ENCODE measurements at places on chromosomes 12 and 14. TPM values are rescaled to one million over a fixed set of nuclear protein-coding genes. Genes with fewer than 3 reads are reported as not detected.

Gene IFNG-AS1
- not detected for total RNA-seq

GRCh38 chr14:71209888-71210287 is 302.6 kb downstream of the PCNX1 start:
- peaks cover 13% of the 10 kb centered on the region for H3K4me1 ChIP-seq
- no peak overlapping the region for H3K27ac ChIP-seq
- peaks cover 5% of the 10 kb centered on the region for H3K36me3 ChIP-seq
- DNase-seq: no peak
- H3K27me3 ChIP-seq: peaks cover 3% of the 10 kb centered on the region
- H3K4me3 ChIP-seq: no peak overlapping the region

GRCh38 chr12:130576371-130576816 is 139.7 kb downstream of the RIMBP2 start:
- no peak for DNase-seq
- H3K27ac ChIP-seq: no peak overlapping the region
- H3K36me3 ChIP-seq: peaks cover 8% of the 10 kb centered on the region
- no peaks in the 10 kb centered on the region for H3K4me1 ChIP-seq

DNA sequence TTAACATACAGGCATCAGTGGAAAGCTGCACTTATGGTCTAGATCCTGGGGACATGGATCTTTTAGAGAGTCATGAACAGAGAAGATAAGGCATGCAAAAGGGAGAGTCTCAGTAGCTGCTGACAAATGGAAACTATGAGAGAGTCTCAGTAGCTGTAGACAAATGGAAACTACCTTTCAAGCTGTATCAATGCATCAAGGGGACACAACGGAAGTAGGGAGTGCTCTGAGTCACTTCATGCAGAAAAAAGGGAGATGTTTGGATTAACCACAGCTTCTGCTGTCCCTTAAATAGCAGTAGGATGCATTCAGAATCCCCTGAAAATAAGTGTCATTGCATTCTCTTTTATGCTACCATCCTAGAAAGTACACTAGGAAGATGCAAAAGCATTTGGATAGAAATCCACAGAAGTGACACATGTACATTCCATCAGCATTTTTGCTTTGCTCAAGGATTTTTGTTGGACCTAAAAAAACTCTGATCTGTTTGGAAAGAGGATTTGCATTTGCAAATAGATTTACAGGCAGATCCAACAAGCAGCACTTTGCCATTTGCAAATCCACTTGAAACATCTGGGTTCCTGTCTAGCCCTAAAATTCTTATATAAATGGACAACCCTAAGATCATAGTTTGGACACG is 227.5 kb upstream of the LMO3 start:
- H3K27ac ChIP-seq: no peak overlapping the region
- no peaks in the 10 kb centered on the region for H3K27me3 ChIP-seq
- H3K4me3 ChIP-seq: no peak overlapping the region
- no peaks in the 10 kb centered on the region for H3K4me1 ChIP-seq
- DNase-seq: no peak

Measured in endothelial cell (in vitro differentiated cells).